SK-N-SH treated with all-trans-retinoic acid at 6 μM for 48 hours (cell line): ENCODE measurements at places on chromosomes 5 and 9.
A peak's percentile ranks its signal among the peaks of the same experiment; 100 is the strongest.

DNA sequence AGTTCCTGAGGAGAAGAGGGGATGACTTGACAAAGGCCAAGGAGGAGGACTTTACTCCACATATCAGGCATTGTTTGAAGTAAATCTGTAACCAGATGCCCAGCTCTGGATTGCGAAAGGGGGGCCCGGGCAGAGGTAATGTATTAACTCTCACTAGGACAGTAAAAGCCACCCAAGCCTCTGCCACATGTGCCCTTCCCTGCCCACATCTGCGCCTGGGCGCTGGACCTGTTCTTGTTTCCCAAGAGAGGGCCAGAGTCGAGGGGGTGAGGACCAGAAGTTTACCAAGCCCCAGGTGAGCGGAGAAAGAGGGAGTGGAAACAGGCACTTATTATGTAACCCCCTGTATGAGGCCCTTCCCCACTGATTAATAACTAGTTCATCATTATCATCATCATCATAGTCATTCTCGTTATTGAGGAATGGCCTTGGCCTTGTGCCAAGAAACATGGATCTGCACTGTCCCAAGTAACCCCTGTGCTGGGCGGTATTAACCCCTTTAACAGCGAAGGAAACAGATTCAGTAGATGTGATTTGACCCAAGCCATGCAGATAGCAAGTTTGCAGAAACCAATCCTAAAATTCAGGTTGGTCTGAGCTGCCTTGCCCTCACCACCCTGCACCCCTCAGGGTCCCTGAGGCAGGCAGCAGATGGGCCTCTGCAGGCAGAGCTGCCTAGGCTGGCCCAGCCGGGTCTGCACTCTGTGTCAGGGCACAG, at the start of gene SLC23A1:
Gene SLC23A1 (minus strand): TSS at position 23 of the 718 bp plus-strand sequence. CDS start 44 bp downstream, outside the sequence.
- no peak; the same call in 2 of the 3 replicates for ATAC-seq

GRCh38 chr5:179668391-179668790, 12.4 kb downstream of the CBY3 start:
- peak; percentile 76 for ATAC-seq

DNA sequence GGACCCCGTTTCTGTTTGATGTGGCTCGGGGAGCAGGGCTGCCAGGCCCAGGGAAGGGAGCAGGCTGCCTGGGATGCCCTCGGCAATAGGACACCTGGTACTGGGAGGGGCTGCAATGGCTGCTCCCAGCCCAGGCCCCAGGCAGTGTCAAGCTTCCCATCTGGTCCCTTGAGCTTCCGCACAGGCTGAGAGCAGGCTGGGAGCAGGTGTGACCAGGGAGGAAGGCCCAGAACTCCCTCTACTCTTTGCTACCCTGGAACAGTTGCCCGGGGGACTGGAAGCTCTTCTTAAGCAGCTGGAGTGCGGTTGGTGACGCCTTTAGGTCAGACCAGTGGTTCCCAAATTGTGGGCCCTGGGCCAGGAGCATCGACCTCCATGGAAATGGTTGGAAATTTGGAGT, 186.9 kb downstream of the GADD45G start:
- ATAC-seq, result no peak

DNA sequence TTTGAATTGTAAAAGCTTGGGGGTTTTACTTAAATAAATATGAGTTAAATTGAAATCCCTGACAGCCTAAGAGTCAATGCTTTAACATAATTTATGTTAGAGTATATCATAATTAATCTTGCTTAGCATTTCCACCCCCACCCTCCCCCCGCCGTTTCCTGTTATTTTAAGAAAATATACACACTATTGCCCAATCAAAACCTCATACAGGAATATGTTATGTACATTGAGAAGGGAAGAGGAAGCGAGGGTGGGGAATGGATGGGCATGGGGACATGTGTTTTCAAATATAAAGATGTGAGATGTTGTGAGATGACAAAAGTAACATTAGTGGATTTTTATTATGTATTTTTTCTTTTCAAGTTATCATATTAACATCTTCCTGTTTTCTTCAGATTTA, 561.1 kb upstream of the MEF2C start:
- no peak for ATAC-seq

DNA sequence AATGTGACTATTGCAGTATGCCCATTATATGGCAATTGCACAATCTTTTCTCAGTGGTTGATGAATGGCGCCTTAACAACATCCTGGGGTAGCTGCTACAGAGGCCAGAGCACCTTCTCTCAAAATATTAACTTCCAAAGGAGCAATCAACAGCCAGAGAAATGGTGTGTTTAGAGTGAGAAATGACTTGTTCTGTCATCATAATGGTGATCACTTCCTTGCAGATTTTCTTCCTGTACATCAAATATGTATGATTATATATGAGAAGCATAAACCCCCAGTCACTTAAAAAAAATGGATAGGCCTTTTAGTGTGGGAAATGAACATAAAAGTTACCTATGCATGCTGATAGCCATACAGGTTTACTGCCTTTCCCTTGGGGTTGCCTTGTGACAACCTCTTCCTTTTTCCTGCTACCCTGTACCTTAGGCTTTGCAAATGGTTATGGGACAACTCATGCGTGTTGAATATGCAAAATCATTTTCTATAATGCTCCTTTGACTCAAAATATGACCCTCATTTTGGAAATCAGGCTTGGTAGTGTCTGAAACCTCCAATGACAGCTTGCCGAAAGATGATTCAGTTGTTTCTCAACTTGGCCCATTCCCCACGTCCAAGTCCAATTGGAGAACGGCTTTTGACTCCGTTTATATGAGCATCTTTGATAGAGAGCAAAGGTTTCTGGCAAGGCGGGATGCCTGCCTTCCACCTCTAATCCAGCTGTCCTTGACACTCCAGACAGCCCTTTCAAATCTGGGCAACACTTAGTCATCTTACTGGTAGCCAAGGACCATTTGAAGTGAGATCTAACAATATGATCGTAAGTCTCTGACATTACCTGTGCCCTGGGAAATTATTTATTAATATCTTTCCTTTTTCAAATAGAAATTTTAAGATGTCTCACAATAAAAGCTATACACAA, 69.3 kb downstream of the SLC1A1 start:
- no peak for ATAC-seq

DNA sequence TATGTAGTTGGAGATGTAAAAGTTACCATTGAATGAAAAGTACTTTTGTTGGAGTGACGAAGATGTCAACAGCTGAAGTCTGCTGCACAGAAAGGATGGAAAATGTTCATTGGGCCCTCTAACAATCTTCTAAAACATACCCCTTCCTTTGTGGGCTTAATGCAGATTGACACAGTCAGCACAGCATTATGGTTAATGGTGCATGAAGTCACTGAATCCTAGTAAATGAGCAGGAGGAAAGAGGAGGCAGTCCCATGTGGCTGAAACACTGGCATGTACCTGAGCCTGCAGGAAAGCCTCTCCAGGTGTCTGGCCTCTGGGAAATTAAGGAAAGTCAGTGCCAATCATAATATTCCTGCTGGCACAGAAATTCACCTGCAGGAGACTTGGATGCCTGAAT, 153.8 kb downstream of the ARL15 start:
- no peak for ATAC-seq

- ATAC-seq, result no peak
Observed at GRCh38 chr5:66629446-66629845, 33.3 kb downstream of the MAST4 start.

DNA sequence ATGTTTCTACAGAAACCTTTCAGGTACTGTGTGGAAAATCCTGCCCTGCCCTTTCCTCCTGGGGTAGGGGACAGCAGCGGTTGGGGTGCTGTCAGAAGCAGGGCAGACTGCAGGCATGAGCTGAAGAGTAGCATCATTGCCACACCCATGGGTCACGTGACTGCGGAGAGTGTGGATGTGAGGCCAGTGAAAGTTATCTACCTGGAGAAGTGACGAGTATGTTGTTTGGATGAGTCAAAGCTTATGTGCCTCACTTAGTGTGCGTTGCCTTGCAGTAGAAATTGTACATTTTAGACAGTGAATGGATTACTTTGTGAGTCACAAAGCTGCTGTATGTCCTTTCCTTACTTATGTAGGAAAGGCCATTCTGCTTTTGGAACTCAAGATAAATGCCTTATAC, 21.7 kb upstream of the ACTBL2 start:
- no peak for ATAC-seq

DNA sequence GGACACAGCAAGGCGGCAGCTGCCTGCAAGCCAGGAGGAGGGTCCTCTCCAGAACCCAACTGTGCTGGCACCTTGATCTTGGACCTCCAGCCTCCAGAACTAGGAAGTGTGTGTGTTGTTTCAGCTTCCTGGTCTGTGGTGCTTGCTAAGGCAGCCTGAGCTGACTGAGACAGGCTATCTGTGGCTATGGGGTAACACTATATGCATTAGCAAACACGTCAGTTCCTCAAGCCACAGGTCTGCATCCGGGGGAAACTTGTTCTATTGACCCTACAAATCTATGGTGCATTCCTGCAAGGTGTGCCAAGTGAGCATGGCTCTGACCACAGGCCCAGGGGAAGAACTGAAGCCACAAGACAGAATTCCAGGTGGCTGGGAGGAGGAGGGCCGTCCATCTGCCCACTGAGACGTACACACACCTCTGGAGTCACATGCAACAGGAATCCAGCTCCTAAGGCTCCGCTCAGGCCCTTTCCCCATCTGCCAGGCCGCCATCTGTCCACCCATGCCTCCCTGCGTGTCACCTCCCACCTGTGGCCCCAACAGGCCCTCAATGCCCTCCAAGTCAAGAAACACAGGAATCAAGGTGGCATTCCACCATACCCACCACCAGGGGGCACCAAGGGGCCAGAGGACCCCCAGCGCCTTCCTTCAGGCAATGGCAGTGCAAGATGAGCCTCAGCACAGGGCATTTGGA, 174.9 kb downstream of the ROR2 start:
- peak; percentile 92 for ATAC-seq

DNA sequence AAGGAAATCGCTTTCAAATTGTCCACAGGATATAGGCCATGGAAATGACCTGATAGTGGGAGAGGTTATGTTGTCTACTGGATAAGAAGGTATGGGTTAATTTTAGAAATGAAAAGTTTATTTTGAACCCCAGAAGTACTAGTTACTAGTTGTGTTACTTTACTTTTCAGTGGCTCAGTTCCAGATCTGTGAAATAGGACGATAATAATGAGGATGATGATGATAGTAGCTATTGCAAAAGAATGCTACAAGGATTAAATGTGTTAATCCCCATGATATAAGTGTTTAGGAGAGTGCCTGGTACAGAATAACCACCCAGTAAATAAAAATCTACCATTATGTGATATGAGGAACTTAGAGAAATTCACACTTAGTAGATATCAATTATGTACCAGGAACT, 120.8 kb downstream of the PDE4D start:
- no peak for ATAC-seq

DNA sequence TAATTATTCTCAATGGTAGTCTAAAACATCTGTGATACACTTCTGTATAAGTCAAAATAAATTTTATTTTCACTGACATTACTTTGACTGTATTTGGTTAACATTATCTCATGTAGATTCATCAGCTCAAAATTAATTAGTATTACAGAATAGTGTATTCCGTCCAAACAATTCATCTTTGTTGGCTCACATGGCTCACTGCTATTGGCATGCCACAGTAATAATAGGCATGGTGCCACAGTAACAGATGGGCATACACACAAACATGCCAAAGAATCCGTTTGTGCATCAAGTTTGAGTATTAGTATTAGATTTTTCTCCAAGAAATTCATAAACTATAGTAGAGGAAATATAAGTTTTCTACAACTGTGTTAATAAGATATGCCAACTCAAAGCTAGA, 14.2 kb downstream of the AP3B1 start:
- no peak for ATAC-seq

DNA sequence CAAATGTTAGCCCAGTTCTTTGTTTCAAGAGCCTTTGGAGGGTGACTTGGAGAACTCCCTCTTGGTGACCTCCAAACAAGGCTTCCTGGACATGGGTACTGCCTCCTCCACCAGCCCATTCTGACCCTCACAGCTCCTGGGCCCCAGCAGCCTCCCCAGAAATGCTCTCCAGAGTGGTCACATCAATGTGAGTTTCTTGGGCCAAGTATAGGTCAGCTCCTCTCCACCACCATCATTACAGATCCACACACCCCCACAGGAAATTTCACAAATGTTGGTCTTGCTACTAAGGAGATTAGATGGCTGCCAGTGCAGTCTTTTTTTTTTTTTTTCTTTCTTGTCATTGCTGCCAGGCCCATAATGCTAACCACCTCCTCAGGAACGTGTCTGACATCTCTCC, 410.7 kb downstream of the DTWD2 start:
- no peak for ATAC-seq
